ENCODE measurements at places on chromosomes 3 and 15.

- no peak for DNase-seq
These were observed 548.2 kb downstream of the FHIT start for GRCh38 chr3:60703008-60703407.

- DNase-seq, result no peak
These were observed 172.9 kb upstream of the TSPAN3 start for GRCh38 chr15:77243716-77244401.

DNA sequence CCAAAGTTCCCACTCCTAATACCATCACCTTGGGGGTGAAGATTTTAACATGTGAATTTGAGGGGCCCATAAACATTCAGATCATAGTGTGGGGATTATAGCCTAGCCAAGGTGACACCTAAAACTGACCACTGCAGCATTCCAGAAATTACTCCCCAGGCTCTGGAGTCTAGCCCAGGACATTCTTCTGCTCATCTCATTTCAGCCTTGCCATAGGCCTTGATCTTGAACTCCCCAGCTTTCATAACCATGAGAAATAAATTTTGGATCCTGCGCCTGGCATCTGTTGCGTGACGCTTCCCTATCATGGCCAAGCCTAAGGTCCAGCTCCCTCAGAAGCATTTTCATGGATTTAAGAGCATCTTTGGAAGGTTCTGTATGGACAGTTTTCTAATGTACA is 502.9 kb upstream of the THBS1 start:
- DNase-seq, result no peak

- DNase-seq, result no peak
These were observed 159.8 kb upstream of the TSC22D2 start for GRCh38 chr3:150248116-150248887.

- DNase-seq, result no peak
These were observed 159.0 kb upstream of the CHRNA7 start for GRCh38 chr15:31871166-31871886.

- DNase-seq, result no peak
These were observed 8.4 kb upstream of the SLCO2A1 start for GRCh38 chr3:134038071-134038491.

- no peak for DNase-seq
These were observed 66.1 kb downstream of the LSM3 start for GRCh38 chr3:14244521-14245247.

DNA sequence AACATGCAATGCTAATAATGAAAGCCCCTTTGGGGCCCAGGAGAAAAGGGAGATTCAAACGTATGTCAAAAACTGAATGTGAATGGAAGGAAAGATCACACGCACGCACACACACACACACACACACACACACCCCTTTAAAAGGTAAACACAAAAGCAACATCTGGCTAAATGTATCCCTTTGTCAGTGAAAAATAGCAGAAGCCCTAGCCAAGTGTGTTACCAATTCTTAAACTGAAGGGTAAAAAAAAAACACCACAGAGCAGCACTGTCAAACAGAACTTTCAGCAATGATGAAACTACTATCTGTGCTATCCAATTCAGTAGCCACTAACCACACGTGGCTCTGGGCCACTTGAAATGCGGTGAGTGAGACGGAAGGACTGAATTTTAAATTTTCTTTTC is 4.9 kb downstream of the RFTN1 start:
- DNase-seq, result no peak

DNA sequence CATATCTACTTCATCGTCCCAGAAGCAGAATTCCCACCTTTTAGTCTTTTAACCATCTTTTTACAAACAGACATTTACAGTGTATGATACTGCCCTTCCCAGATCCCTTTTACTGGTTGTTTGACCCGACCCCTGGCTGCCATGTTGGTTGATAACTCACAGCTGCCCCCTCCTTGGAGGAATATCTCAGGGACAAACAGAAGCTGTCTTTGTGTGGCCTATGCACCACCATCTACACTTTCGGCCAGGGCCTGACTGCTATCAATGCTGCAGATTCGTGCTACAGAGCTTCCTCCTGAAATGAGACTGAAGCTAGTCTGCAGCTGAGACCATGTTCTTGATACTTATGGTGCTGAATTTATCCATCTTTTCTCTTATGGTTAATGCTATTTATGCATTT is 6.6 kb upstream of the POLQ start:
- DNase-seq, result no peak

DNA sequence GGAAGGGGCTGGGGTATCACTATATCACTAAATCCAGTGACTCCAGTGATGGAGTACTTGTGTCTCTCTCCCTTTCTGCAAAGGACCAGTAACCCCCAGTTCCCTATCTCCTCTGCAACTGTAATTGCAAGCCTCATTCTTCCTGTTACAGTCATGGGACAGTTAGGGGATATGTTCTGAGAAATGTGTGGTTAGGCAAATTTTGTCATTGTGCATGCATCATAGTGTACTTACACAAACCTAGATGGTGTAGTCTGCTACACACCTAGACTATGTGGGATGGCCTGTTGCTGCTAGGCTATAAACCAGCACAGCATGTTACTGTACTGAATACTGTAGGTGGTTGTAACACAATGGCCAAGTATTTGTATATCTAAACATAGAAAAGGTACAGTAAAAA is 2.2 kb downstream of the VPS8 start:
- no peak for DNase-seq

GRCh38 chr15:48396020-48396419 is 64.8 kb downstream of the DUT start:
- no peak for DNase-seq

- DNase-seq, result no peak
These were observed 191.5 kb downstream of the TNIK start for GRCh38 chr3:171268677-171269076.

GRCh38 chr15:39124155-39124552 is 456.7 kb upstream of the THBS1 start:
- no peak for DNase-seq

DNA sequence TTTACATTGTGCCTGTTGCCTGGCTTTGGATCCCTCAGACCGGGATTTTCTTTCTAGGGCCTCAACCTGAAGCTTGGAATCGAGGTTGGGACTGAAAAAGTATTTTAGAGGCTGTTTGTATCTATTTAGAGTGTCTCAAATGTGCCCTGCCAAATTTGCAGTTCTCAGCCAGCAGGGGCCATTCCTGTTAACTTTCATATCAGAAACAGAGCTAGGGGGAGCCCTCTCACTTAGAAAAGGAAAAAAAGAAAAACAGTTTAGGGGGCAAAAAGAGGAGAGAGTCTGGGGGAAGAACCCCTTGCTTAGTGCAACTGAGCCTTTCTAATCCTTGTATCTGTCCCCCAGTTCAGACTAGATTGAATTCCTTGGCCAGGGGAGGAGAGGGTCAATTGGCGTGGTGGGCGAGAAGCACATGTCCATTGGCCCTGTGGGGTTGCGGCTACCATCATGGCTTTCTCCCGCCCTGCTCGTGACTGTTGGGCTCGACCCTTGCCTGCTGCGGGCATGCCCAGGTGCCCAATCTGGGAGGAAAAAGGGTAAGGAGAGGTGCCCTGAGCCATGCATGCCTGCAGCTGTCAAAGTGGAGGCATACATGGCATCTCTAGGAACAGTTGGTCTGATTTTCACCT is 101.6 kb downstream of the CFAP44 start:
- DNase-seq, result no peak

DNA sequence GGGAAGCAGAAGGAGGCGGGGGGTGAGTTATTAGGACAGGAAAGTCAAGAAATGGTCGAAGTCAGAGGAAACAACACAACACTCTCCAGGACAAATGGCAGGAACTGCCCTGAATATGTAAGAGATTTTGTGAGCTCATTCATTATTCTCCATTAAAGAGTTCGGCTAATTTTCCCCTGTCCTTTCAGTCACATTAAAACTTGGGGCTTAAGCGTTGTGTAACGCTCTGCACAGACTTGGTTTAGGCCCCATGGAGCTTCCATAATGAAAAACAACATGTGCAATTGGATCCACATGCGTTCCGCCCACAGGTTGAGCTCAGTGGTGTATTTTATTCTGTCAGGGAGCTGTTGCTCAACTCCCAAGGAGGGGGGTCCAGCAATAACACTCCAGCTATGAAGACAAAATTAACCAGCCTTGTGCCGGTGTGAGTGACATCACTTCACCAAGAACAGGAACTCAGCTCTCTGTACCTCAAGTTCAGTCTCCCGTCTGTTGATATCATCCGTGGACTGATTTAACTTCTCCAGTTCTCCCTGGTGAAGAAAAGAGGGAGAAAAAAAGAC is 2.3 kb downstream of the SH3BP5 start:
- no peak for DNase-seq

- no peak for DNase-seq
These were observed 268.4 kb upstream of the ROPN1 start for GRCh38 chr3:124260206-124260915.

DNA sequence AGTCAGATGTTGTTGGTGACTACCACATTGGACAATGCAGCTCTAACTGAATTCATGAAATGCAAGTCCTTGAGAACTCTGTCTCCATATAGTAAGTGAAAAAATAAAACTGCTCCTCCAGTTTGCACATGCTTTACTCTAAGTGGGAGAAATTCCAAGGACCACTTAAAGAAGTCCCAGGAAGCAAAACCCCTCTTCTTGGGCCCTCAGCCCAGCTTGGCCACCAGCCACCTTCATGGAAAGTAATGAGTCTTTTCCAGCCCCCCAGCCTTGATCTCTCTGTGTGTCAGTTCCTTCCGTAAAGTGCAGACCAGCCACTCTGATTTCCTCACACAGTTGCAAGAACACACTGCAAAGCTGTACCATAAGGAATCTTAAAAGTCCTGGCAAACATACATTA is 34.5 kb downstream of the DAPK2 start:
- no peak for DNase-seq

- no peak for DNase-seq
These were observed 92.6 kb upstream of the CCDC54 start for GRCh38 chr3:107284612-107285011.

GRCh38 chr15:77446840-77447390 is 26.2 kb downstream of the HMG20A start:
- no peak for DNase-seq

DNA sequence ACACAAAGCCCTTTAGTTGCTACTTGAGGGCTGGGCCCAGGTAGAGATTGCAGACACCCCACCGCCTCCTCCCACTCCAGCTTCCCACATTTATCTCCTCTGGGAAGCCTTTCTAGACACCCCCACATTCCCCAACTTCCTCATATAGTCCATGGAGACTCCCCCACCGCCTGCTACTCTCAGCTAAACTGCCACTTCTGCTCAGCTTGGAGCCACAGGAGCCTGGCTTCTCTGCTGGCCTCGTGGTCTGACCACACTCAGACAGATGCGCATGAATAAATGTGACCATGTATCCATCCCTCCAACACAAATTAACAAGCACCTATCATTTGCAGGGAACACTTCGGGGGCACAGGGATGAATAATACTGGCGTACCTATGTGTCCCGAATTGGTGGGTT is 10.5 kb upstream of the ACSBG1 start:
- DNase-seq, result no peak

- no peak for DNase-seq
These were observed 370.4 kb upstream of the CDIN1 start for GRCh38 chr15:36208868-36209582.

- no peak for DNase-seq
These were observed 2.6 kb downstream of the ISLR2 start for GRCh38 chr15:74132681-74133651.

- DNase-seq, result no peak
These were observed 91.6 kb downstream of the ADCY5 start for GRCh38 chr3:123357275-123357674.

DNA sequence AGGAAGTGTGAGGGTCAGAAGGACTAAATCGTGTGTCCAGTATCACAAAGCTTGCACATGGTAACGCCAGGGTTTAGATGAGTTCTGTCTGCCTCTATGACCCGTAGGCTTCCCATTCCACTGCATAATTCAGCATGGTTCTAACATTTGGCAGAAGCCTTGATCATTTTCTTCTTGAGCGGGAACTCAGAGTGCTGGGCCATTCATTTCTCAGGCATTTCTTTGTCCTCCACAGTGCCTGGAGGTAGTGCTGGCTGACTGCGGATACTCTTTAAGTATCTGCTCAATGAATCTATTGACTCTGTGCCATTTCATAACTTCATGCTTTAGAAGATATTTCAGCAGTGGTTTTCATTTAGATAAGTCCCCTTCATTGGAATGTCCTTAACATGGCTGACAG is 370.2 kb downstream of the EPHB1 start:
- no peak for DNase-seq

DNA sequence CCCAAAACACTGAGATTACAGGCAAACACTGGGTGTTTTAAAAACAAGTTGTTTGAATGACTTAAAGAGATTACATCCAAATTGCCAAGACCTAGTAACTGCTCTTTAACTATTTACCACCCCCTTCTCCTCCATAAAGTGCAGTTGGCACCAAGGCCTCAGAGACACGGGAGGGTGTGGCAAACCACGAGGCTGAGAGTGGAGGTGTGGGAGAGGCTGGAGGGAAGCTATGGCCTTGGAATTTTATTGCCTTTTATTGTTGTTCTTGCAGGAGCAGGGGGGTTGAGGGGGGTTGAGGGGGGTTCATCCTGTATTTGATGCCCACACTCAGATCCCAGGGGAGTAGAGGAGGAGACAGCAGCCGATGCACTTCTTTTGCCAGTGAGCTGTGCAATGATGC is 75.9 kb upstream of the CTDSPL start:
- no peak for DNase-seq

GRCh38 chr3:155001289-155002010 is 78.7 kb upstream of the MME start:
- no peak for DNase-seq

DNA sequence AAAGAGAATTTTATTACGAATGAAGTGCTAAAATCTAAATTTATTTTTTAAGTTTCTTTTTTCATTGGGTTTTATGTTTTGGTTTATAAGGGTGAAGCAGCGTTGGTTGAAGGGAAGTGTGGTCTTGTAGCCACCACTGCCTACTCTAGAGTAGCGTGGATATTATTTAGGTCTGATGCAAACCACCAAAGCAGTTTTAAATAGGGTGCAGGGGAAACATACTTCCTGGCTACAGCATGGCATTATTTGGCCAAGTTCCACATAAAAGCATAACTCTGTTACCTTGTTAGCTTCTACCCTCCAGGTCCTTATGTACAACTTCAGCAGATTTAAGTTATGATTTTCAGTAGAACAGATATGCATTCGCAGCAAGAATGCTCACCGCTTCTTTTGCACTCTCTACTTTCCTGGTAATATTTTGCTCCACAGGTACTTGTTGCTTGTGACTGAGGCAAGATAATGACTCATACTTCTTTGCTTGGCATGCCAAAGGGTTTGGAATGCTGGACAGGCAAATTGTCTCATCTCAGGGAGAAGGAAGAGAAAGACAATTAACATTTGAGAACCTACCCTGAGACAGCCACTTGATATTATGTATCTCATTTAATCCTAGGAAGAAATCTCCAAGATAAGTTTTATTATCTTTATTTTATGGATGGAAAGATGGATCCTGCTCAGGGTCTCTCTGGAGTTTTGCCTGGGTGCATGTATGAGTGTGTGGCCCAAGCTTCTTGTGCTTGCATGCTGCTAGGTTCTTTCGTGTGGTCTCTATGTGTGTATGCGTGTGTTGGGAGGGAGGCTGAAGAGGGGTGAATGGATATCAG is 5.4 kb downstream of the TGFBR2 start:
- DNase-seq, result peak; percentile 48

GRCh38 chr15:70046679-70047369 is 50.9 kb downstream of the TLE3 start:
- DNase-seq, result no peak

- no peak for DNase-seq
These were observed 561 bp downstream of the SIDT1 start for GRCh38 chr3:113532698-113533533.

Data from CD4-positive, alpha-beta memory T cell (primary cell).